Inflammatory macrophage treated with lipopolysaccharide for 4 hours (primary cell): ENCODE measurements at places on chromosomes 3 and 15.

DNA sequence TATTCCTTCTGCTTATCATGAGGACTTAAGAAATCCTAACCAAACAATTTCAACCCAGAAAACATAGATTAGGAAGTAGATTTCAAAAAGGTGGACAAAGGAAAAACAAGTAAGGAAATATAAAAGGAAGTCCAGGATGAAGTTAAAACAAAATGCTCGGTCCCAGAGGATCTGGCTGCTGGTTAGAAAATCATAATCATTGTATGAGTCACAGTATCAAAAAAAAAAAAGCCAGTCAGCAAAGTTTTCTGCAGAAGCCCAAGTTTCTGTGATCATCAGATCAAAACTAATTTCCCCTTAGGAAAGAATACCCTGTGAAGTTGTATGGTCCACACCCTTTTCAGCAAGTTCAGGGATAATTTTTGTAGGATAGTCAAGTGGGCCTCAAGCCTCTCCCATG is 43.0 kb upstream of the LRTM1 start:
- DNase-seq = no peak

DNA sequence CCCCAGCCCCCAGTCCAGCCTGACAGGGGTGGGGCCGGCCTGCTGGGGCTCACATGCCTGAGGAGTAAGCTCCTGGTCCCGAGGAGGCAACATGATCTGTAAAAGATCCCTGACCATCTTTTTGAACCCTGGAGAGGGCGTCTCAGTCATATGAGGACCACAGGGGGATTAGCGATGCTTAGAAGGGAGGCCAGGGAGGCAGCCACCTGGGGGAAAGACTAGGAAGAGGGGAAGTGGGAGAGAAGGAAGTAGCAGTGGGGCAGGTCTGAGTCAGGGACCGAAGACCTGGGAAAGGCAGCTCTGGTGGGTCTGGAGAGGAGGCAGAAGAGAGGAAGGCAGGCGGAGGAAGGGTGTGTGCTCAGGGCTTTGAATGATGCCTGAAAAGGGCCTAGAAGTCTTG is 18.9 kb downstream of the PIF1 start:
- no peak for DNase-seq

GRCh38 chr3:111594205-111594604 is 941 bp downstream of the ZBED2 start:
- no peak for DNase-seq

DNA sequence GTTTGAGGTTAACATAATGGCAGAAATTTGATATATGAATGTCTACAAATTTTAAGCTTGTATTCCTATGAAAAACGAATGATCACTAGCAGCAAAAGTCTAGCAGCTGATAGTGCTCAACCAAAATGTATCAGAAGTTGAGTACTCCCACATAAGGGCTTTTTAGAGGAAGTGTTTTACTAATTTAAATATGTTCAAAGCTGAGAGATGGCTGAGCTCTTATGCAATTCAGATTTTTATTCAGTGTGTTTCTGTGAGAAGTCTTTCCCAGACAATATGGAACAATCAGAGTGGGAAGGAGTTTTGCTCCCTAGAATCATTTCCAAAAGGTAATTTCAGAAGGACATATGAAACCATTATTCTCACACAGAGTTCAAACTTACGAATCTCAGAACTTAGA is 327.0 kb downstream of the ZPLD1 start:
- no peak for DNase-seq

DNA sequence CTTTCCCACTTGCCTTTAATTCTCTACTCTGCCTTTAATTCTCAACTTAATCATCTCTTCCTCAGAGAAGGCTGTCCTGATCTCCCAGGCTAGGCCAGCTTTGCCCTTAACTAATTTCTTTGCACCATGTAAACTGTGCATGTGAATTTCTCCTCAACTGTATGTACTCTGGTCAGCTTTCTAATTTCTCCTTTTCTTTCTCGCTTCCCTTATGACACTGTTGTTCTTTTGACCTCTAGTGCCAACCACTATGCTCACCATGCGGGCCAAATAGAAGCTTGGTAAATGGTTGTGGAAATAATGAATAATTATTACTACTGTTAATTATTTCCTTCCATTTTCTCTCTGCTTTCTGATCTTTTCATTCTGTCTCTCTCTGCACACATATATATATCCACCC is 269.0 kb upstream of the CRBN start:
- no peak for DNase-seq

DNA sequence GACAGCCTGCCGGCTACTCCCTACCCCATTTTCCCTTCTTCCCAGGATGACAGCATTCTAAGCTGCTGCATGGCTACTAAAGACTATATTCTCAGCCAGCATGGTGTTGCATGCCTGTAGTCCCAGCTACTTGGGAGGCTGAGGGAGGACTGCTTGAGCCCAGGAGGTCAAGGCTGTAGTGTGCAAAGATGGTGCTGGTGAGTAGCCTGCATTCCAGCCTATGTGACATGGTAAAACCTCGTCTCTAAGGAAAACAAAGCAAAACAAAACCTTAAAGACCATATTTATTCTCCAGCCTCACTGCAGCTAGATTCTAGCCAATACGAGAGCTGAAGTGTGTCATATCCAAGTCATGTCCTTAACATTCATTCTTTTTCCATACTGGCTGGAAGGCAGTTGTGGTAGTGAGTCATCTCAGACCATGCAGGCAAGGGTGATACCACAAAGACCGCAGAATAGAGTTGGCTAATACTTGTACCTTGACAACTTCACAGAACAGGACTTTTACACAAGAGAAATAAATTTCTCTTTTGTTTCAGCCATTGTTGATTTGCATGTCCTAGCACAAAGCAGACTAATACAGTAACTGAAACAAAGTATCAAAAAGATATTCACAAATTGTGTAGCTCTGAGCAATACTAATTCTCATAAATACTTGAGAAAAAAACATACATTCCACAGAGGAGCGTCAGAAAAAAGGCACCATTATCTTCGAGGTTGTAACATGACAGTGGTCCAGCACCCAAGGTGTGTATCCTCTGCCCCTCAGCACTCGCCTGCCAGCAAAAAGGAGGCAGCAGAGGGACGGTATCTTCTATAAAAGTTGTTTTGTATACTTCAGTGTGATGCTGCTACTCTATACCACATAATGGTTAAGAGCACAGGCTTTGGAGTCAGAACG is 14.8 kb downstream of the PBRM1 start:
- peak; percentile 80 for DNase-seq

DNA sequence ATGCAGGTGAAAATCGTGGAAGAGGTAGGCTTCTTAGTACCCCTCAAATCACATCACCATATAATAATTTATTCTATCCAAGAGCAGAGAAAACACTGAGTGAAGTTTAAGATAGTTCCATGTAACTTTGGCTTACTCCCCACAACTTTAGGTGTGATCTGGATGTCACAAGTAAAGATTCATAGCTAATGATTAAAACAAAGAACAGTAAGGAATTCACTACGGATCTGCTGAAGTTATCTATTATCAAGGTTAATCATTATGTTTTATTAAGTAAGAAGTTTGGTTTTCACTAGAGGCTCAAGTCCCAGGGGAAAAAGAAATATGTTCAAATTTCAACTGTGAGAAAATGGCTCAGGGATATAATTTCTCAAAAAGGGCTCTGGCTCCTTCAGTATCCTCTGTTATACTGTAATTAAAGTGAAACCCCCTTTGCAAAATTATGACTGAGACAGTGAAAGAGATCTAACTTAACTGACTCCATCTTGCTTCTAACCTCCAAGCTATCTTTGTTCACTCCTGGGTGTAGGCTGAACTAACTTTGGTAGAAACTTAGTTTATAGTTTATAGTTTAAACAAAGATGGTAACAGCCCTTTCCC is 17.1 kb downstream of the CD80 start:
- DNase-seq = no peak

- no peak for DNase-seq
Measured at GRCh38 chr3:17420668-17421067, 321.8 kb downstream of the TBC1D5 start.

- no peak for DNase-seq
Measured at GRCh38 chr15:65029736-65030208, 333 bp upstream of the MTFMT start.

- no peak for DNase-seq
Measured at GRCh38 chr15:96273317-96274086, 57.0 kb upstream of the NR2F2 start.

- DNase-seq = no peak
Measured at GRCh38 chr3:37461485-37462000, 287.2 kb upstream of the LRRFIP2 start.

- no peak for DNase-seq
Measured at GRCh38 chr3:143511174-143511879, 336.9 kb downstream of the SLC9A9 start.

DNA sequence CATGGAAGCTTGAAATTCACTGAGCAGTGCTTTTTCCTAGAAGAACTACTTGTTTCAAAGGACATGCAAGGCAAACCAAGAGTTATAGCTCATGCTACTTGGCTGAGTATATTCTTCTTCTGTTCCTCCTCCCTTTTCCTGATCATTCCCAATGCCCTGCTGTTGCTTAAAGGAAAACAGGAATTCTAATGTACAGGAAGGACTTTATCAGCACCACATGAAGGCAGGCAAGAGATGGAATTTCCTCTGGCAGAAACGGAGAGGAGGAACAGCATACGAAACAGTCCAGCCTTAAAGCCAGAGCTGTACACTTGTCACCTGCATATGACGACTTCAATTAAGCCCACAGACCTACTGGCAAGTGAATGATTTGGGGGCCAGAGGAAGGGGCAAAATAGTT is 15.7 kb downstream of the MEIS2 start:
- DNase-seq = no peak

- DNase-seq = no peak
Measured at GRCh38 chr3:46215810-46216414, 7.8 kb upstream of the CCR1 start.

- DNase-seq = peak; percentile 7
Measured at GRCh38 chr3:126983653-126984390, 907 bp downstream of the PLXNA1 start.

DNA sequence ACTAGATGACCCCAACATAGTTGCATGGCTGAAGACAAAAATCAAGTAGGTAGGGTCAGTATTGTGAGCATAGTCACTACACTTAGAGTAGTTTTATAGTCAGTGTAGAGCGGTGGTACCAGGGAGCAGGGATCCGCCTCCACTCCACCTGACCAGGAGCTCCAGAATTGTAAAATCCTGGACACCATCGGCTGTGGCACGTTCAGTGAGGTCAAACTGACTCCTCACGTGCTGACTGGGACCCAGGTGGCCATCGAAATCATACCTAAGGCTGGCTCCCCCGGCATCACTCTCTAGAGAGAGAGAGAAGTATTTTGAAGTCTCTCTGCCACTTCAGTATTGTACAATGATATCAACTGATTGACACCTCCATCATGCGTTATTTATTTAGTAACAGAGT is 59.7 kb upstream of the TAMM41 start:
- DNase-seq = no peak

DNA sequence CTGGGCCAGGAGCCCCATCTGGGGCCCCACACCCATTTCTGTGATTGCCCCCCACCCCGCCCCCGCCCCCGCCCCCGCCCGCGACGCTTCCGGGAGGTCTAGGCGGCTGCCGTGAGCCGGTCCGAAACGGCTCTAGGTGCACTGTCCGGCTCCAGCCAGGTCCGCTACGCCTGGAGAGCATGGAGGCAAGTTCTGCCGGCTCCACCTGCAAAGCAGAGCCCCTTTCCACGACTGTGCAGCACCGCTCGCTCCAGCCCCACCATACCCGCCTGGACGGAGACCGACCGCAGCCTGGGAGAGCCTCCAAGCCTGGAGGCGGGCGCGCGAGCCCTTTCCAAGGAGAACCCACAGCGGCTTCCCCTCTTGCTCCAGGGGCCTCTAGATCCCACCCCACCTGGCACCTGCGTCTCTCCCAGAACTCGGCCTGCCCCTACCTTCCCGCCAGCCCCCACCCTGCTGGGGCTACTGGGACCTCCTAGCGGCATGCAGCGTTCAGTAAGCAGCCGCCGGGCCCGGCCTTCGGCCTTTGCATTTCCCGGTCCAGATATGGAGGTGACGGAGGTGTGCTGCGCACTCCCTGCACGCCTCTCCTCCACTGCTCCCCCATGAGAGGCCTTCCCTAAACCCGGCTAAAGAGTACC is 66.2 kb downstream of the KLF13 start:
- no peak for DNase-seq

GRCh38 chr3:97838393-97838792 is 16.6 kb downstream of the CRYBG3 start:
- no peak for DNase-seq

DNA sequence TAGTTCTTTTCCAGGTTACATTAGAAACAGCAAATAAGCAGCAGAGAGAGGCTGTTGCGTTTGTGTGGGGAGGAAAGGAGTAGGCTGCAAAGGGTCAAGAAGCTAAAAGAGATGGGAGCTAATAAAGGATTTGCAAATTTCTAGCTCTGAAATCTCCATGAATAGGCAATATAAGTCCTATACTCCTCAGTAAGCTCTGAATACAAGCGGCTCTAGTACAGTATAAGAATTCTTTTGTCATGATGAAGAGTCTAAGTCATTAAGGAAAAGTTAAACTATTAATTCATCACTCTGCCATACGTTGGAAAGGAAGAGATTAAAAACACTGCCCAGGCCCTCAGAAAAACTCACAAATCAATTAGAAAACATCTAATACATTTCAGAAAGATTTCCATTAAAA is 59.3 kb downstream of the CEP152 start:
- no peak for DNase-seq

DNA sequence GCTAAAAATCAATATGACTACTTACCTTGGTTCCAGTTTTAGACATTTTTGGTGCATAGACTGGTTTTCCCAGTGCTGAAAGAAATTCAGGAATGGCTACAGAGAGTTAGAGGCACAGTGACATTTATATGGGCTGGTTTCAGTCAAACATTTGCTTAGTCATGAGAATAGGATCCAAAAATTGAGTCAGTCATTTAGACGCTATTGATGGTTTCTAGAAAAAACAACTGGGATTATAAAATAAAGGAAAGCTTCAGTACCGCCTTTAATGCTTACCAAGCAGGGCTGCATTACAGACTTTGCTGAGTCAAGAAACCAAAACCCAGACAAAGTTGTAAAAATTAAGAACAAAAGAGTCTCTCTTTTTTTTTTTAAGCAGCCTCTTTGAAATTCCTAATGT is at the start of gene CRYGS:
Gene CRYGS, minus strand, starts transcription at position 100 of the 400 bp plus-strand sequence. Its CDS starts 54 bp downstream, at position 46.
- no peak for DNase-seq

- no peak for DNase-seq
Measured at GRCh38 chr3:186551387-186551786, 7.2 kb upstream of the CRYGS start.

GRCh38 chr15:76495487-76495886 is 158.9 kb downstream of the ISL2 start:
- DNase-seq = no peak

DNA sequence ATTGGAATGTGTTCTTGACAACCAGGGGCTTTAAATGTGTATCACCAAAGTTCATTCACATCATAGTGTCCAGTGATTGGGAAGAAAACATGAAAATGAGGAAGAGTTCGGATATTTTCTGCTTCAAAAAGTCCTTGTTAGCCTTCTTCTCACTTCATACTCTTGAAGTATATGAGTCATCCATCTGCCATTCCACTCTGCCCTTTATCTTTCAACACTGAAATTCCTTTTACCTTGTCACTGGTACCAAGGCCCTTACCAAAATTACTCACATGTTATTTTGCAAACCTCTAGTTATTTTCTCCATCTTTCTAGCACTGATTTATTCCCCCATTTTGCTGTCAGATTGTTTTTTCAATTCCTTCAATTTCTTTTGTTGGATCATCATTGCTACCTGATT is 32.5 kb downstream of the OR5H15 start:
- no peak for DNase-seq

- DNase-seq = no peak
Measured at GRCh38 chr3:121624147-121624899, 31.1 kb downstream of the FBXO40 start.

- peak; percentile 5 for DNase-seq
Measured at GRCh38 chr3:100634493-100635272, 25.3 kb downstream of the ADGRG7 start.
